ENCODE measurements at places on chromosomes 4 and X. TPM values are rescaled to one million over a fixed set of nuclear protein-coding genes. Genes with fewer than 3 reads are reported as not detected.

Gene TEX13D
- not detected for total RNA-seq

DNA sequence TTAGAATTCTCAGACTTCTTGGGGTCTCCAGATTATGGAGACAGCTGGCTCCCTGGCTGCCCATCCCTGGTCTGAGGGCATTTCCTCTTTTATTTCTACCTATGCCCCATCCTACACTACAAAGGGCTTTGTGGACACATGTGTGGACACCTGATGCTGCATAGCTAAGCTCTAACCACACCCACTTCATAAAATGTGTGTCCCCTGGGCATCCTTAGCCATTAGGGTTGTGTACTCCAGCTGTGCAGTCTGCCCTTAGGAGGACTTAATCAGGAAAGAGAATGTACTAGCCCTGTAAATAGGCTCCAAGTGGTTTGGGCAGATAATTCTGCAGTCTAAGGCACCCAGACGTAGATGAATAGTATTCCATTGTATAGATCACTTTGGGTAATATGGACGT, 47.0 kb downstream of the COQ2 start:
- H3K27me3 ChIP-seq, result no peaks in the 10 kb centered on the region
- H3K36me3 ChIP-seq, result no peaks in the 10 kb centered on the region
- no peak overlapping the region for H3K27ac ChIP-seq
- H3K4me3 ChIP-seq, result no peak overlapping the region
- no peak for DNase-seq

Gene SEPTIN11
- total RNA-seq, result 622 TPM

Gene AWAT1
- total RNA-seq, result not detected

Gene CCDC149
- 12.4 TPM for total RNA-seq

GRCh38 chr4:9938933-9939332, 82.4 kb downstream of the SLC2A9 start:
- H3K36me3 ChIP-seq, result no peaks in the 10 kb centered on the region
- peaks cover 5% of the 10 kb centered on the region for H3K27me3 ChIP-seq
- H3K27ac ChIP-seq, result no peak overlapping the region
- H3K4me1 ChIP-seq, result no peaks in the 10 kb centered on the region
